T follicular helper cell (primary cell): ENCODE measurements at places on chromosomes 1 and 21.

GRCh38 chr21:41048623-41049022 is 119.3 kb upstream of the BACE2 start:
- DNase-seq, result no peak

- no peak for DNase-seq
Observed at GRCh38 chr1:40414331-40414730, 35.9 kb upstream of the ZFP69B start.

GRCh38 chr1:150561974-150562445 is 12.8 kb downstream of the ADAMTSL4 start:
- peak; percentile 72 for DNase-seq

DNA sequence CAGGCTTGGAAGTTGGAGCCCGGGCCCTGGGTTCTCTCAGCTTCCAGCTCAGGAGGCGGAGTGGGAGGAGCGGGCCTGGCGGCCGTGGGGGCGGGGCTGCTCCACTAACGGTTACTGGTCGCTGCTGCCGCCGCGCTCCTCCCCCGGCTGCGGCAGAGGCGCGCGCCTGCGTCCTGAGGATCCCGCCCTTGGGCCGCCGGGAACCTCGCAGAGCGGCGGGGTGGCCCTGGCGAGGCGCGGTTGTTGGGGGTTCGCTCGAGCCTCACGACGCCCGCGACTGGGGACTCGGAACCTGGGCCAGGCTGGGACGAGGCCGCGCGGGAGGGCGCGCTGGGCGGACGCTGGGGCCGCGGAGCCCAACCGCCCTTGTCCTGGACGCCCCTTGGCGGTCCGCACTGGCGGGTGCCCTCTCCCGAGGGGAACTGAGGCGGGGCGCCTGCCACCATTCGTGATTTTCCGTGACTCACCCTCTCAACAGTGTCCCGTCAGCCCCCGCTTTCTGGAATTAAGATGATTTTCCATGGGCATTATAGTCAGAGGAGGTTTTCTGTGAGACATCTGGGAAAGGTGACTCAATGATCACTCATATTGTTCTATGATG is 34.1 kb downstream of the OR2G3 start:
- no peak for DNase-seq

GRCh38 chr1:85087659-85088407 is 39.5 kb upstream of the MCOLN3 start:
- no peak for DNase-seq

DNA sequence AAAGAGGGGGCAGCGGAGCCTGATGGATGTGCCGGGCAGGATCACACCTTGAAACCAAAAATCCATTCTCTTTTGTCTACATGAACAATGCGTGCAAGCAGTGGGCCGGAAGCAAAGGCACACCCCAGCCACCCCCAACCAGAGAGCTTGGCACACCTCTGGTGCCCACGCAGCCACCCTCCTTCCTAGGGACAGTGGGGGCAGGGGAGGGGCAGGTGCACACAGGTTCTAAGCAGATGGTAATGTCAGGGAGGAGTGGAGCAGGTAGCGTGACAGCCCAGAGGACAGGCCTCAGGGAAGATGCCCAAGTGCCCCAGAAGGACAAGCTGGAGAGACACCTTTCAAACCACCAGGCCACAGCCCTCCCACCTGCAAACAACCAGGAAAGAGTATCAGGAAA is 36.5 kb downstream of the SYF2 start:
- DNase-seq, result no peak

- DNase-seq, result no peak
Observed at GRCh38 chr1:223802602-223803001, 43.1 kb downstream of the TP53BP2 start.

GRCh38 chr1:113991467-113991997 is 12.3 kb downstream of the OLFML3 start:
- no peak for DNase-seq

GRCh38 chr1:203999618-204000017 is 73.3 kb upstream of the SOX13 start:
- no peak for DNase-seq

DNA sequence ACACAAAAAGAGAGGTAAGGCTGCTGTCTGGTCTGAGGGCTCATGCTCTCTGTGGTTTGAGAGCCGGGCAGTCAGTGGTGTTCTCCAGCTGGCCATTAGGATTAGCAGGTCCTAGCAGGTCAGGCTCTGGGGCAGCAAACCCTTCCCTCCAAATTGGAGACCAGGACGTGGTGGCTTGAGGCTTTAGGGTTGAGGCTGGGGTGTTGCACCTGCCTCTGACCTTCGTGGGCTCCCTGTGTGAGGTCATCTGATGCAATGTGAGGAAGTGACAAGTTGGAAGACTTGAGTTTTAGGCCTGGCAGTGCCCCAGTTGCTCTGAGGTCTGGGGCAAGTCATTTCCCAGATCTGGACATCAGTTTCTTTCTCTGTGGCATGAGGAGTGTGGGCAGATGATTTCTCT is 24.4 kb downstream of the SZRD1 start:
- no peak for DNase-seq

DNA sequence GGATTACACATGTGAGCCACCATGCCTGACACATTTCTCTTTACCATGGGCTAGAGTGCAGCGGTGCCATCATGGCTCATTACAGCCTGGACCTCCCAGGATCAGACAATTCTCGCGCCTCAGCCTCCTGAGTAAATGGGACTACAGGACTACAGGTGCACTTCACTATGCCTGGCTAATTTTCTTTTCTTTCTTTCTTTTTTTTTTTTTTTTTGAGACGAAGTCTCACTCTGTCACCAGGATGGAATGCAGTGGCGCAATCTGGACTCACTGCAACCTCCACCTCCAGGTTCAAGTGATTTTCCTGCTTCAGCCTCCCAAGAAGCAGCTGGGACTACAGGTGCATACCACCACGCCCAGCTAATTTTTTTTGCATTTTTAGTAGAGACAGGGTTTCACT is 14.8 kb upstream of the KIF1B start:
- DNase-seq, result no peak
